ENCODE measurements at places on chromosomes 1 and 21. TPM values are rescaled to one million over a fixed set of nuclear protein-coding genes. Genes with fewer than 3 reads are reported as not detected.
A peak's percentile ranks its signal among the peaks of the same experiment; 100 is the strongest.

DNA sequence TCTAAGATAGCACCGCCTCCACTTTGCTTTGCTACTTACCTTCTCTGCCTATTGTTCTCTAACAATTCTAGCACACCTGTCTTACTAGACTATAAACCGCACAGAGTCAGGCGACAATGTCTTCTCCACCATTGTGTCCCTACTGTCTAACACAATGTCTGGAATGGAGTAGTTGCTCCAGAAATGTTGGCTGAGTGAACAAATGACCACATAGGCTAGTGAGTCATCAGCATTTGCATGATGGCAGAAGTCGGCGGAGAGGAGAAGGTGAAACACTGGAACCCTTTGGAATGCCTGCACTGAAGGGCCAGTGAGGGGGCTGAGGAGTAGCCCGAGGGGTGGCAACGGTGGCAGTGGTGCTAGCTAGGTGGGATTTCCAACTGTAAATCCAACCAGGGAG is 14.0 kb upstream of the PABPC4 start:
- peak; percentile 68 for DNase-seq

DNA sequence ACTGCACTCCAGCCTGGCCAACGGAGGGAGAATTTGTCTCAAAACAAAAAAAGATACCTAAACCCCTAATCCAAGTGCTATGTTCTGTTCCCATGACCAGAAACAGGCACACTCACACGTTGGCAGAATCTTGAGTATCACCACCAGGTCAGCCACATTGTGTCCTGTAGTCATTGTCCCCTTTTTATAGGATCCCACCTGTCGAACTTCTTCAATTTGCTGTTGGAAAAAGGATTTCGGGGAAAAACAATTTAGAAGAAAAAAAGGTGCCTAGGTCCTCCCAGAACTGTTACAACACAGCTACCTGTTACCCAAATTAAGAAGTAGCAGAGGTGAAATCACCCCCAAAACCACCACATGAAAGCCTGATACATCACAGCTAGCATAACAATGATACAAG is 3.4 kb downstream of the ILF2 start:
- no peak for DNase-seq

OR14K1 gene
- total RNA-seq: not detected

DNA sequence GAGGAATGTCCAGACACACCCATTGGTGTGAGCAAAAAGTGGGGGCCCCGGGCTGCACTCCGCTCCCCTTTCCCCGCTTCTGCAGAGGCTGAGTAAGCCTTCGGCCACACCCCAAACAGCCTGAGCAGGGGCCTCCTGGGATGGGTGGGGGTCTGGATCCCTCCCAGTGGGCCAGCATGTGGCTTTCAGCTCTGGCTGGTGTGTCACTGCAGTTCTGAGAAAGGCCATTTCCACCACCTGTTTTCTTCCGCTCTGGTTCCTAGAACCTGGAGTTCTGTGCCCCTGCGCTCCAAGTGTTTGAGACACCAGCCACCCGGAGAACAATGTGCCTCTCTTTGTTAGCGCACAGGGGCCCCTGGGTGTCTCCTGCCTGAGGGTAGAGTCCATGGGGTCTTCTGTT is 30.9 kb downstream of the SLC37A1 start:
- no peak for DNase-seq

DNA sequence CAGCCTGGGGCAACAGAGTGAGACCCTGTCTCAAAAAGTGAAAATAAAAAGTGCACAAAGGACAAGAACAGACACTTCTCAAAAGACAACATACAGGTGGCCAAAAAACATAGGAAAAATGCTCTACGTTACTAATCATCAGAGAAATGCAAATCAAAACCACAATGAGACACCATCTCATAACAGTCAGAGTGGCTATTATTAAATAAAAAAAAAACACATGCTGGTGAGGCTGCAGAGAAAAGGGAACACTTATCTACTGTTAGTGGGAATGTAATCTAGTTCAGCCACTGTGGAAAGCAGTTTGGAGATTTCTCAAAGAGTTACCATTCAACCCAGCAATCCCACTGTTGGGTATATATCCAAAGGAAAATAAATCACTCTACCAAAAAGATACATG is 173.2 kb downstream of the SMYD3 start:
- peak; percentile 15 for DNase-seq

- DNase-seq: no peak
Observed at GRCh38 chr21:29056005-29056404, 17.4 kb downstream of the CCT8 start.

DNA sequence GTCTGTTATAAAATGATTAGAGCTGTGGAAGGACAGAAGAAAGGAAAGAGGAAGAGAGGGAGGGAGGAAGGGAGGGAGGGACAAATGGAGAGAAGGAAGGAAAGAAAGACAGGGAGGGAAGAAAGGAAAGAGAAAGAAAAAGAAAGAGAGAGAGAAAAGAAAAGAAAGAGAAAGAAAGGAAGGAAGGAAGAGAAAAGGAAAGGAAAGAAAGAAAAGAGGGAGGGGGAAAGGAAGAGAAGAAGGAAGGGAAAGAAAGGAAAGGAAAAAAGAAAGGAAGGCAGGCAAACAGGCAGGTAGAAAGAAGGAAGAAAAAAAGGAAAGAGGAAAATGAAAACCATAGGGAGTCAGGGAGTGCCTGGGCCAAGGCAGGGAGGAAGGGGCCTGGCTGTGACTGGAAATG is 14.5 kb upstream of the BACE2 start:
- no peak for DNase-seq

SLC1A7 gene
- not detected for total RNA-seq

FBXO2 gene
- 7.5 TPM for total RNA-seq

CHI3L1 gene
- not detected for total RNA-seq

SH2D5 gene
- 2.1 TPM for total RNA-seq

CD34 gene
- total RNA-seq: 0.59 TPM

KRTAP19-6 gene
- total RNA-seq: not detected

LGR6 gene
- total RNA-seq: not detected

DNA sequence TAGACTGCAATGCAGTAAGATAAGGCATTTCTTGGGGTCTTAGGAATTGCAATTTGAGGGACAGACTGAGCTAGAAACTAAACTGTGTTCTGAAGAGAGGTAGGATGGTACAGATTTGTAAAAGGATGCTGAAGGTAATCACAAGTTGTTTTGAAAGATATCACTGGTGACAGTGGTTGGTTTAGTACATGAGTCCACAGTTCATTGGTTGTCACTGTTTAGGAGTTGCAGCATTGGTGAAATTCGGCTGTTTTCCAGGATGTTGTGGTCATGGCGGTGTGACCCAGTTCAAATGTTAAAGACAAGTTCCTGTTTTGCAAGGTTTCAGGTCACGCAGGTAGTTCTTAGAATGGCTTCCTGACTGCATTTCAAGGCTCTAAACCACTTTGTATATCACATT is 292.8 kb upstream of the B3GALT2 start:
- peak; percentile 30 for DNase-seq

BSND gene
- not detected for total RNA-seq

OR6F1 gene
- not detected for total RNA-seq

DNA sequence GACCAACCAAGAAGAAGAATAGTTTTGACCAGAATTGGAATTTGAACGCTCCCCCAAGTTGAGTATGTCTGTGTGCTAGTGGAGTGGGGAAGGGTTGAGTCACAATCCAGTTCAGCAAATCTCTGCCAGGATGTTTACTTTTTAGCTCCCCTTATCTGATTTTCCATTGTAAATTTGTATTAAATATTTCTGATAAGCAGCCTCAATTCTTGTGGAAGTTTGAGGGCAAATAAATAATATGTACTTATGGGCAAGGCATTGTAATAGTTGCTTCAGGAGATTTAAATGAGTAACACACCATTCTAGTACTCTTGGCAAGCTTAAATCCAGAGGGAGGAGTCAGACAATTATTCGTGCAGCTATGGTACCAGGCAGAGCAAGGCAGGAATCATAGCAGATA is 14.4 kb downstream of the CXADR start:
- peak; percentile 84 for DNase-seq

NUCKS1 gene
- 193 TPM for total RNA-seq

DNA sequence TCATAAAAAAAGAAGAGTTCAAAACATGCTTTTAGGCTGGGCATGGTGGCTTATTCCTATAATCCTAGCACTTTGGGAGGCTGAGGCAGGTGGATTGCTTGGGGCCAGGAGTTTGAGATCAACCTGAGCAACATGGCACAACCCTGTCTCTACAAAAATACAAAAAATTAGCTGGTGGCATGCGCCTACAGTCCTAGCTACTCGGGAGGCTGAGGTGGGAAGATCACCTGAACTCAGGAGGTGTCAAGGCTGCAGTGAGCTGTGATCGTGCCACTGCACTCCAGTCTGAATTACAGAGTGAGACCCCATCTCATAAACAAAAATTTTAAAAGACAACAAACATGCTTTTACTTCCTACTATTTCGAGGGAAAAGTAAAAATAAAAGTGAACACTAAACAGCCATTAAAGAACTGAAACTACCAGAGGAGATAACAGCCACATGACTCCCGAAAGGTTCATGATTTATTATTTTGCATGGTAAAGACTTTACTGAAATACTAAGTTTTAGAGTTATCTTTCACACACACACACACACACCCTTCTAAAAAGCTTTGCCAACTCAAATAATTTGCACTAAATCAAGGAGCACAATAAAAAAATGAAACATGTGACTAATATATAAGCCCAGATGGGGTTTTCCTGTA is 48.1 kb downstream of the USP1 start:
- no peak for DNase-seq

DNA sequence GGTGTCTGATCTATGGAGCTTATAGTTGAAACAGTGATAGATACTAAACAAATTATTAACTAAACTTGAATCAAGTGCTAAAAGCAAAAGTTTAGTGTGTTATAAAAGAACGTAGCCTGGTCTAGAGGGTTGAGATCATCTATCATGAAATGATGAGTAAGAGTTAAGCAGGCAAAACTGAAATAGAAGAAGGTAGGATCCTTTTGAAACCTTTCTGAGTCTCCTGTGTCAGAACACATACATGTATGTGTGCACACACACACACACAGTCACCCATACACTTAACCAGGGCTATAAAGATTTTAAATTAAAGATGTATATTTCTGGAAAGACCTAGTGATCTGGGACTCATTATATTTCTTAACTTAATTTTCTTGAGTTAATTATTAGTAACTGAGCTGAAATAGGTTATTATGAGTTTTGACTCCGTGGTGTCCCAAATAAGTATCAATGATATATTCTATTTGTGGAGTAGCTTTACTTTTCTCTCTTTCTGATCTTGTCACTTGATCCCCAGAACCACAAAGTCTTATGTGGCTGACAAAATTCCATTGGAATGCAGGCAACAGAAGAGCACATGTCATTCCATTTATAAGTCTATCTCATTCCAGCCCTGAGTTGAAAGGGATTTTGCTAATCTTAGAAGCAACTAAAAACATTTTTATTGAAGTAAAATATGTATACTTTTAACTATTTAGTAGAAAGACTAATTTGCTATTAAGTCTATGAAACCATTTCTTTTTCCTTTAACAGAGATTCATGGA is 70.7 kb downstream of the PRRX1 start:
- peak; percentile 37 for DNase-seq

S100A5 gene
- total RNA-seq: not detected

OLFML3 gene
- 5.2 TPM for total RNA-seq

GRCh38 chr1:47867438-47868347 is 129.5 kb downstream of the TRABD2B start:
- no peak for DNase-seq

KRTAP12-2 gene
- not detected for total RNA-seq
